ENCODE measurements at places on chromosomes 7 and 10. TPM values are rescaled to one million over a fixed set of nuclear protein-coding genes. Genes with fewer than 3 reads are reported as not detected.

- no peaks in the 10 kb centered on the region for H3K4me1 ChIP-seq
- no peak for DNase-seq
- H3K27me3 ChIP-seq = no peaks in the 10 kb centered on the region
- H3K36me3 ChIP-seq = no peaks in the 10 kb centered on the region
Observed at GRCh38 chr7:79036356-79036755, 417.1 kb downstream of the MAGI2 start.

DNA sequence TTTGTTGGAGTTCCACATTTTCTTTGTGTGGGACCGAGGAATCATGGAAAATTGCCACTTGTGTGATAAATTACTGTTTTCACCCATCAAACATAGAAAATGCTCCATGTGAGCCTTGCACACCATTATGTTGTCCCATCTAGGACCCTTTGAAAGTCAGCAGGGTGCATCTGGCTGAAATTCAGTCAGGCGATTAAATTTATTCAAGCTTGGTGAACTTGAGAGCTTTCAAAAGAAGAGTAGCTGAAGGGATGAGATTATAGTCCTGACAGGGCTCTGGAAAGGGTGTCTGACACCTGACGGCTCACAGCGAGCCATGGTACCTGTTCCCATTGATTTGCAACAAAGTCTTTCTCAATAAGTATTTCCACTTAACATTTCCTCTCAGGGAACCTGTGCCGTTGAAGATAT lies 399.7 kb upstream of the ETV1 start:
- DNase-seq = no peak
- H3K4me1 ChIP-seq = no peaks in the 10 kb centered on the region
- H3K27ac ChIP-seq = no peak overlapping the region
- H3K4me3 ChIP-seq = no peak overlapping the region
- H3K27me3 ChIP-seq = no peaks in the 10 kb centered on the region
- no peaks in the 10 kb centered on the region for H3K36me3 ChIP-seq

DNA sequence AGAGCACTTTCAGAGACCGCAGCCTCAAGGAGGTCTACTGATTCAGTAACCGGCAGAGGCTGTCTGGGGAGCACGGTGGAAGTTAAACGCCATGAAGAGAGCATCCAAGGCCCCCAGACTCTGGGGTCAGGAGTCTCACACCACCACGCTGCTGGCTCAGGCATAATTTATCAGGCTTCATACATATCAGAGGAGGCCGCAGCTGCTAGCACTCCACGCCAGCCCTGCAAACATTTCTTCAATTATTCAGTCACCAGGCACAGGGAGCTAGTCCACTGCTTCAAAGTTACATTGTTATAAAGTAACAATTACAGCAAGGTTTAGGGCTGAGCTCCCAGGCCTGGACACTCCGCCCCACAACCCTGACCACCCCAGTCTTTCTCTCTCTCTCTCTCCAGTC lies 97.8 kb downstream of the PAXIP1 start:
- no peak overlapping the region for H3K4me3 ChIP-seq
- no peak overlapping the region for H3K27ac ChIP-seq
- no peaks in the 10 kb centered on the region for H3K27me3 ChIP-seq

DNA sequence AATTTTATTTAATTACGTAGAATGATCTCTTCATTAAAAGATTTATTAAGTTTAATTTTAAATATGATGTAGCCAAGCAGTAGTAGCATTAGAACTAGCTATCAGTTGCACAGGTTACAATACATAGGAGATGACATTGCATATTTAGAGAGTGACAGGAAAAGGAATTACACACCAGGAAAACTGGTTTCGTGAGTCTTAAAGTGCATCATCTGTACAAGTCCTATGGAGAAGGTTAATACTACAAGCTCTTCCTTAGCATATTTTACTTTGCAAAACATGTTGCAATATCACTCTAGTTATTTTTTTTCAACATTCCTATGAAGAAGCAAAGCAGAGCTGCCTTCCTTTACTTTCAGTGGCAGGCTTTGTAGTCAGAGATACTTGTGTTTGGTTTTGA lies 20.2 kb upstream of the SEM1 start:
- H3K4me1 ChIP-seq = no peaks in the 10 kb centered on the region
- H3K36me3 ChIP-seq = no peaks in the 10 kb centered on the region
- no peak for DNase-seq

The RFC2 gene
- 53.0 TPM for total RNA-seq

The TMEM176B gene
- total RNA-seq = 0.61 TPM
